ENCODE measurements at places on chromosomes 16 and 17.

- DNase-seq, result no peak
Measured at GRCh38 chr17:57419940-57420550, 163.7 kb downstream of the MSI2 start.

GRCh38 chr17:2952174-2952845 is 111.1 kb downstream of the OR1D5 start:
- no peak for DNase-seq

DNA sequence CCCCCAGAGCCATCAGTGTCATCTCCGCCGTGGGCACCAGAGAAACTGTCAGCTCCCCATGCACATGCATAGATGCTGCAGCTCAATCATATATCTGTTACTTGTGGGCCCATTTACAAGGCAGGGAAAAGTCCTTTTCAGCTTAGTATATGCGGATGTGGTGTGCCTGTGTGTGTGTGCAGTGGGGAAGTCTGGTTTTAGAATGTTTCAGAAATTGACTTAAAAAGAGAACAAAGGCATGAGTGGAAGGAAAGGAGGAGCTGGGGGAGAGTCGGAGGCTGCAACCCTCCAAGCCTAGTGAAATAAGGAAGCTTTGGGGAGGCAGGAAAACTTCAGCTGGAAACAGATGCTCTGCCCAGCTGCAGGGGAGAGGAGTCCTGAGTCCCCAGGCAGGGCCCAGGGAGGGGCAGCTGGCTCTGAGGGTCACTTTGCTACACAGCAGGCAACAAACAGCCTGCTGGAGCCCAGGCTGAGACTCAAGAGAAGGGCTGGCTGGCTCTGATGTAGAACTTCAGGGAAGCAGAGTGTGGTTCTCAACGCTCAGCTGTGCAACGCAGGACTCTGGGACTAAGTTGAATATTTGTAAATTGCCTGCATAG is 11.1 kb upstream of the CD300LD start:
- DNase-seq, result no peak

- no peak for DNase-seq
Measured at GRCh38 chr17:67035131-67036083, 8.9 kb upstream of the CACNG1 start.

DNA sequence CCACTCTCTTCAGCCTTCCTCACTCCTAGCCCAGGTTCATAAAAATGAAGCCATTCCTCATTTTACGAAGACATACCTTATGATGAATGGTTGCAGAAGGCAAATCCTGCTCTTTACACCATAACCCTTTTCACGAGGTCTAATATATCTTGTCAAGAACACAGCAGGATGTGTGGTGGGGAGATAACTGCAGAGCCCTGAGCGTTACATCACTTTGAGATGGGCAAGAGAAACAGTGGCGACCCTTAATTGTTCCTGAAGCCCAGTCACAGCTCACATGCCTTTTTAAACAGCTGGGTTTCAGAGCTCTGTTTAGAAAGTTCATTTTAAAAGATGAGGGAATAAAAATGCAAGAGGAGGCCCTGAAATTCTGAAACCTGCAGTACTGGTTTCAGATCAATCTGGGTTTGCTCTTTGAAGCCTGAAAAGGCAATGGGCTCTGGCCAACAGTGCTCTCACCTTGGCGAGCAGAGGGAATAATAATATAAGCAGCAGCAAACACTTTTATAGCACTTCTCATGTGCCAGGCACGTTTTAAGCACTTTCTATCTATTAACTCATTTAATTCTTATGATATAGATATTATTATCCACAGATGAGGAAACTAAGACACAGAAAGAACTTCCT is 2.9 kb downstream of the FAM117A start:
- DNase-seq, result no peak

GRCh38 chr17:81365148-81365600 is 30.1 kb upstream of the BAHCC1 start:
- DNase-seq, result no peak

DNA sequence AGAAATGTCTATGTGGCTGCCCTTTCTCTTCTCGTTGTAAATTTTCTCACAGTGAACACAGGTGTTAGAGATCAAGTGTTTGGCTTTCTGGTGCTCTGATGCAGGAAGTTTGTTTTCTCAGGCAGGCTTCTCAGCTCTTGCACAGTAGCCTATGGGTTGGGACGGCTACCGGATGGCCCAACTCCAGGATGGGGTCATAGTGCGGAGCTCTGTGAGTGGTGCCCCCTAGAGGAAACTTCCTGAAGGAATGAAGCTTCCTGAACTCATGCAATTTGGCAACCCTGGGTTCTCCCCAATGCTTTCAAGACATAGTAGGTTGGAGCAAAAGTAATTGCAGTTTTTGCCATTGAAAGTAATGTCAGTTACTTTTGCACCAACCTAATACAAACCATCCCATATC is 407.5 kb upstream of the HSBP1 start:
- DNase-seq, result no peak

DNA sequence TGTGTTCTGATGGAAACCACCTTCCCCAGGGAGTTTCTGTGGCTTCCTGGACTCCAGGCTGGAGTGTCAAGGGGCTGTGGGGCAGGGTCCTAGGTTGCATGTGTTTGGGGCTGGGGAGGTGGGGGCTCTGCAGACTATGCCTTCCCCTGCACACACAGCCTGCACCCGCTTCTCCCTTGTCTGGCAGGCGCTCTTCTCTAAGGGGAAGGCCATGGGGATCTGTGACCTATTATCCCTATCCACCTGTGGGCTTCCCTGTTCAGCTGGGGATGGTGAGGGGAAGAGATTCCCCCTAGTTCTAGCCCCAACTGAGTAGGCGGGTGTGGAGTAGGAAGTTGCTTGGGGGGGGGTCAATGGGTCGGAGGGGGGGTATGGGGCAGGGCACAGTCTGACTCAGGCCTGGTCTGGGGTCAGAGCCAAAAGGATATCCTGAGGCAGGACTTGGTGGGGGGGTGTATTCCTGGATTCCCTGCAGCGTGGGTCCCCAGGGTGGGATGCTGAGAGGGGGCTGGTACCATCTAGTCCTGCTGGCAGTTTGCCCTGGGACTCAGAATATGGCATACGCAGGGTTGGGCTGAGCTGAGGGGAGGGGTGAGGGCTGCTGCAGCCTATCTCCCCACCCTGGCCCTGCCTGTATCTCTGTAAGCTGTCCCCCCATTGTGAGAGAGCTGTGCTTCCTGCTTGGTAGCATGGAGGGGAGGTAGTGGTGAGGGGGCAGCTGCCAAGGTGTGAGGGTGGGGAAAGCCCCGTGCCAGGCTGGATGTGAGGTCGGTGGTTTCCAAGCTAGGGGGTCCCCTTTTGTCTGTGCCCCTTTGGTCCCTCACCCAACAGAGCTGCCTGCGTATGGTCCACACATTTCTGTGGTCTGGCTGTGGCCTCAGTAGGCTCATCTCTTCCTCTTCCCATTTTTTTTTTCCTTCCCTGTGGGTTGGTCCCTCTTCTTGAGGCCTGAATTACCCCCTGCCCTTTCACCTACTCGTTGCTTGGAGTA is 14.7 kb downstream of the RARA start:
- DNase-seq, result no peak

- DNase-seq, result no peak
Measured at GRCh38 chr17:11779892-11780291, 181.6 kb downstream of the DNAH9 start.

DNA sequence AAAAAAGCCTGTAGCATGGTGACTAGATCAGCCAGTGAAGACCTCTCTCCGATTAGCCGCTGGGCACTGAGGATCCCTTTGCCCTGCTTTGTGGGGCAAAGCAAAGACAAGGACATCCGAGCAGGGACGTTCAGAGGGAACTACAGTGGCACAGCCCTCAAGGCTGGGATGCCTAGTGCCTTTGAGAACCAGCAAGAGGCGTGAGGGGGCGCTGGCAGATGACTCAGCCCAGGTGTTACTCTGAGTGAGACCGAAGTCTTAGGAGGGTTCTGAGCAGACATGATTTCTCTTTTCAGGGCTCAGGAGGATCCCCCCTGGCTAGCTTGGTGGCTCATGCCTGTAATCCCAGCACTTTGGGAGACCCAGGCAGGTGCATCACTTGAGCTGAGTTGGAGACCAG is 178.6 kb downstream of the CPPED1 start:
- DNase-seq, result no peak

GRCh38 chr16:56203052-56203451 is 11.8 kb downstream of the GNAO1 start:
- DNase-seq, result no peak

GRCh38 chr16:89179148-89179484 is 7.6 kb downstream of the CDH15 start:
- no peak for DNase-seq

DNA sequence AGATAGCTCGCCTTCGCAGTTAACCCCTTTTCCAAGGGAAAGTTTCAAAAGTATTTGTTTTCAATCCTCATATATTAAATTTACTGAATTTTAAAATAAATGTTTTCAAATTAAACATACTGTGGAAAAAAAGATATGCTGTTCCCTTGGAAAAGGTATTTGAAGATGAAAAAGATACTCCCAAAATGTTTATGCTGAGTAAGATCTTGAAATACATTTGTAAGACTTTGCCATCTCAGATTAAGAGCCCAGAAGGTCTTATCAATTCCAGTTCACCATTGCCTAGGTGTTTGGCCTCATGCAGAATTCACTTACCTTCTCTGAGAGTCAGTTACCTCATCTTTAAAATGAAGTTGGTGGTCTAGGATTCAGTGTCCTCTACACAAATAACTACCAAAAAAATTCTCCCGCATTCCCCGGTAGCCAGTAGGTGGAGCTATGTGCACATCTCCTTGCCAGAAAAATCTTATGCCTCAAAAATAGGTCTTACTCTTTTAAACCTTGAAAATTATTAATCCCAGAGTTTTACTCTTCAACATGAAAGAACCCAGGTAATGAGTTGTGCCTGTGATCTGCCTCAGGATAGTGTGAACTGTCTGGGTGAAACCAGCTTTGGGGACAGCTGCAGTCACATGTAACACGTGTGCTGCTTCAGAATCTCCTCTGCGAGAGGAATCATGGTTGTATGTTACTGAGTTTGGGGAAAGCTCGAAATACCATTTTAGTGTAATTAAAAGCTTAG is 178.3 kb downstream of the MRTFB start:
- DNase-seq, result peak; percentile 32

GRCh38 chr17:49739641-49740271 is 24.2 kb downstream of the FAM117A start:
- no peak for DNase-seq

DNA sequence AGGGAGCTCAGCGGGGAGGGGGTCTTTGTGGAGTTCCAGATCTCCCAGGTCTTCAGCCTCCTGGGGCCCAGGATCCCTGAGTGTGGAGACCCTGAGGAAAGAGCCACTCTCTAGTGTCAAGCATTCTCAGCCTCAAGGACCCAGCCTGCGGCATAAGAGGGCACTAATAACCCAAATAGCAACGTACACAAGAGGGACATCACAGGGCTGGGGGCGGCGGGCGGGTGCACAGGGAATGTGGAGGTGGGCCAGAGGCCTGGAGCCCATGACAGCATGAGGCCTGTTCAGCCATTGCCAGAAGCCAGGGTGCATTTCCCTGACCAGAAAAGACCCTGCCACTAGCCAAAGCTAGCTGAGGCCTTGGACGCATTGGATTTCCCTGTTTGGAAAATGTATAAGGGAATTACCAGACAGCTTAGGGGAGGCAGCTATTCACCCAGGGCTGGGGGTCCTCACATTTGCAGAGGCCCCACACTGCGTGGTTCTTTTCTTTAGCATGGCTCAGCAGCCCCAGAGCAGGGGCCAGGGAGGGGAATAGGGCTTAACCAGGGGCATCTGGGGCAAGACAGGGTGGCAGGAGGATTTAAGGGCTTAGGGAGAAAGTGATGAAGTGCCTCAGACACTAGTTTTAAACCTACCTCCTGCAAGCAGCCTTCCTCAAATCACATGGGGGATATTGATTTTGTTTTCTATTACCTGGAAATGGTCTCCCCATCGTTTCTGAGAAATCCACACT is 13.5 kb upstream of the ALOX15B start:
- DNase-seq, result no peak

DNA sequence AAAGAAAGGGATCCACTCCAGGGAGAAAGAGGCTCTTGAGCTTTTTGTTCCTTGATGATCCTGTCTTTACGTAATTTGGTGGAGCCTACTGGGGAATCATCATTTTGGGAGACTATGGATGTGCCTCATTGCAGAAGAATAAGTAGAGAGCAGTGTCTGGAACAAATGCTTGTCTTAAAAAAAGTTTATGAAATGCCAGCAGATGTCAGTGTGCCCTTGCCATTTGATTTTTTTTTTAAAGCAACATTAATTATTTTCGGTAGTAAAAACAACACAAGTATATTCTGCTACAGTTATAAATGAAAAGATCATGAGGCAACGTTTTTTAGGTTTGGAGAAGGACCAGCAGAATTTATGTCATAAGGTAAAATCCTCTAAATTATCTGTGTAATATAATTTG is 934.8 kb upstream of the EEF2KMT start:
- DNase-seq, result no peak

DNA sequence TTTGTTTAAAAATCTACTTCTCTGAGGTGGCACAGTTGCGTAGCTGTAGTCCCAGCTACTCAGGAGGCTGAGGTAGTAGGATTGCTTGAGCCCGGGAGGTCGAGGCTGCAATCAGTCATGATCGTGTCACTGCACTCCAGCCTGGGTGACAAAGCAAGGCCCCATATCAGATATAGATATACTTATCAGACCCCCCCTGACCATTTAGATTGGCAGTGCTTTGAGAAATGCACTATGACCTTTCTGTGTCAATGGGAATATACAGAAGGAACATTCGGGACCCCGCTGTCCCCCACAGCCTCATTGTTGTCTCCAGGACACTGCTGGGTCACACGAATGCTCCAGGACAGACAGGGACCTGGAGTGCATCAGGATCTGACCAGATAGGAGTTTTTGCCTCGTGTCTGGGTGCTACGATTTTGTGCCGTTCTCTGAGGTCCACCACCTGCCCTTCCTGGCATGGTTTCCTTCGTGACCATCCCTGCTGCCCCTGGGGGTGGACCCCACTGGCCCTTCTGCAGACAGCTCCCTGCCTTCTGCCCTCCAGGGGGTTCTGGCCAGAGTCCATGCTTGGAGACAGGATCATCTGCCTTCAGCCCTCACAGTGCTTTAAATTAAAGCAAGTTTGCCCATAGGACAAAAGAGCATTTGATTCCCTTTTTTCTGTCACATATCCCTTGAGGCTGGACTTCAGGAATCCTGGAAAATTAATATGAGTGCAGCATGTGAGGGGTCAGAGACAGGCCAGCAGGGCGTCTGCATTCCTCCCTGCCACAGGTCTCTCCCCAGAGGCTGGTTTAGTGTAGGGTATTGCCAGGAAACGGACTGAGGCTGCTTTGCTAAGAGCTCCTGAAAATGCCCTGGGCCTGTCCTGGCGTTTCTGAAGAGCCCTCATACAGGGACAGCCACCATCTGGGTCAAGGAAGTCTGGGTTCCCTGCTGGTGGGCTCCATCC is 19.3 kb downstream of the PLD6 start:
- DNase-seq, result no peak
